ENCODE measurements at places on chromosomes 1 and 21. TPM values are rescaled to one million over a fixed set of nuclear protein-coding genes. Genes with fewer than 3 reads are reported as not detected.

MYBPH gene
- polyA plus RNA-seq = 0.09 TPM

RIMKLA gene
- not detected for polyA plus RNA-seq

CASQ2 gene
- polyA plus RNA-seq = not detected

G0S2 gene
- 4.7 TPM for polyA plus RNA-seq

SELE gene
- polyA plus RNA-seq = not detected

- DNase-seq = no peak
Measured at GRCh38 chr1:108634521-108634920, 26.4 kb downstream of the HENMT1 start.

GRCh38 chr1:153733970-153734369 is 6.1 kb downstream of the INTS3 start:
- DNase-seq = no peak

- DNase-seq = no peak
Measured at GRCh38 chr1:16440131-16440469, 424 bp upstream of the NECAP2 start.

DNA sequence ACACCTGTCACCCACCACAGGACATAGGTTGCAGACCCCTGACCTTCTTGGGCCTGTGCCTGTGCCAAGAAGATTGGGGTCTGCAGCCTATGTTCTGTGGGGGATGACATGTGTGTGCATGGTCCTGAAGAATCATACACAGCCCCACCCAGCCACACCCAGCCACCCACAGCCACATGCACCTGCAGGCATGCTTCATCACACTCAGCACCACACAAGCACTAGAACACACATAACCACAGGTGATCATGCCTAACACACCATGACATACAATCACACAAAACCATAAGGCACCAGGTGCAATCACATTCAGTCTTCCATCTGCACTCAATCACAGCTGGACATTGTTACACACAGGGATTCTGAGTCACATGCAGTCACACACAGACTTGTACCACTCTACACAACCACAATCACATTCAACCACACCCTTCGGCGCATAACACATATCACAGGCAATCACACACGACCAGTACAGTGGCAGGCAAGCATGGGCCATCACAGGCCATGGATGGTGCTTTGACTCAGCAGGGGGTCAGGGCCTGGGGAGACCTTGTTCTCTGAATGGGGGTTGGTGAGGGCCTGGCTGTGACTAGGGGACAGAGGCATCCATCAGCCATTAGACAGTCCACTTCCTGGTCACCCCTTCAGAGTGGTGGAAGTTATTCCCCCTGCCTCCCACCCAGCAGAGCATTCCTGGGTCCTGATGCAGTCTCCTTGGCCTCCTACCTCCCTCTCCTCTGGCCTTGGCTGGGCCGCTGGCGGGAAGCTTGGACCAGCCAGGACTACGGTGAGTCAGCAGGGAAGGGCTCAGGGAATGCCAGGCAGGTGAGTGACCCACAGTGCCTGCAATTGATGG is 44.3 kb upstream of the EPS8L3 start:
- DNase-seq = no peak

DNA sequence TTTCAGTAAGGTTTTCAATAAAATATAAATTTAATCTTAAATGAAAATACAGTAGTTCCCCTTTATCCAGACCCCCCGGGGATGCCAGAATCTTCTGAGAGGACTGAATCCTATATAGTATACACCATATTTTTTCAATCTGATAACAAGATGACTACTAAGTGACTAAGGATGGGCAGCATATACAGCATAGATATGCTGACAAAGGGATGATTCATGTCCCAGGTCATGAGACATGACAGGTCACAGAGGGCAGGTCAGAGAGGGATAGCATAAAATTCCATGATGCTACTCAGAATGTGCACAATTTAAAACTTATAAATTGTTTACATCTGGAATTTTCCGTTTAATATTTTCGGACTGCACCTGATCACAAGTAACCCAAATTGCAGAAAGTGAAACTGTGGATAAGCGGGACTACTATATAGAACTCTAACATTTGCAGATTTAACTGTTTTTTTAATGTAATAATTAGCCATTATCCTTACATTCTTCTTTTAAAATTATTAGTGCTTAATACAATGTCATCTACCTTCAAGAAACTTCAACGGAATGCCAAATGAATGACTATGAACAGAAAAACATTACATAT is 48.8 kb downstream of the LRRC40 start:
- no peak for DNase-seq

DNA sequence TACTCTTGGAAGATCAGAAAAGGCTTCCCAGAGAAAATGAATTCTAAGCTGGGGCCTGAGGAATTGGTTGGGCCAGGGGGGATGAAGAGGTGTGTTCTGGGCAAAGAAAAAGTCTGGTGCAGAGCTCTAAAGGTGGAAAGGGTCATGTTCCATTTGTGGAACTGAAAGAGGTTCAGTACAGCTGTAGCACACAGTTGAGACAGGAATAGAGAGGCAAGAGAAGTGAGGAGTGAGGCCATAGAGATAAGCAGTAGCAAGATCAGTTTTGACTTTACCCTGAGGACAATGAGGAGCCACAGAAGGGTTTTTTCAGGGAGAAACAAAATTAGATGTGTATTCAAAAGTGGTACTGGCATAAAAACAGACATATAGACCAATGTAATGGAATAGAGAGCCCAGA is 30.3 kb upstream of the MUTYH start:
- DNase-seq = no peak

DNA sequence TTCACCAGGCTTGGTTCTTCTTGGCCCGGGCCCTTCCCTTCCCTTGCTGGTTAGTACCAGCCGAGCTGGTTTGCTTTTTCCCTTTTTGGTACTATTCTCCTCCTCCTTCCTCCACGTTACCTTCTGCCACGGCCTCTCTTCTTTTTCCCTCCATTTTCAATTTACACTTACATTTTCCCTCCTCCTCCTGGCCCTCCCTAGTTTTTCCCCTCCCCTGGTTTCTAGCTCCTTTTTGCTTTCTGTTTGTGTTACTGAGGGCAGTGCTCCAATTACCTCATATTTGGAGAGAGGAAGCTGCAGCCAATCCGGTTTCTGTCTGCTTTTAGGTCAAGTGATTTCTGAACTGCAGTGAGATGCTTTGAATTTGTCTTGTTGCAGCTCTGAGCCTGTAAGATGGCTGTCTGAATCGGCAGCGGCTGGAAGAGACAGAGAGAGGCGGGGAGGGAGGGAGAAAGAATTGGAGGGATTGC is 63.7 kb downstream of the MACF1 start:
- peak; percentile 70 for DNase-seq

DNA sequence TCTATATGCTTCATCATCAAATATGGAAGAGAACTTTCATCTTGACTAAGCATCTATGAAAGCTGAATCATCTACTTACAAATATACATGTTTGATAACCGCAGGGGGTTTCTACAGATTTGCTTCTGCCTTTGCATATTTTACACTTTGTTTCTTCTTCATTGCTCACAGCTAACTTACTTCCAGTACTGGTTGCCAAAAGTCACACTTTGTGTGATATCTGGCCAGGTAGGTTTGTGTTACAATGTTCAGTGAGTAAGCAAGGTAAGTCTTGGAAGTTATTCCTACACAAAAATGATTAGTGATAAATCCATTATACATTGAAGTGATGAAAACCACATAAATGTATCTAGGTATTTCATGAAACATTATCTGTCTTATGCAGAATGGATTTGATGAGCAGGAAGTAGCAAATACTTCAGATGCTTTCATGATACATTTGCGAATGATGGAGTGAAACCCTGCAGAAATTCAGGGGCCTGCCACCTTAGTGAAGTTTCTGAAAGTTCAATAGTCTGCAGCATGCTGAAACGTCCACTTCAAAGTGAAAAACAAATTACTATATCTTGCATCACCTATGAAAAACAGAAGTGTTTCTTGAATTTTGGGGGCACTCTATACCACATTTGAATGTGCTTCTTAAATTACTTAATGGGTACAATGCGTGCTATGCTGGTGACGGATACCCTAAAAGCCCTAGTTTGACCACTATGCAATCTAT is 187.3 kb downstream of the ATP6V1G3 start:
- DNase-seq = no peak

- no peak for DNase-seq
Measured at GRCh38 chr1:18949686-18950400, 6.6 kb downstream of the IFFO2 start.

DNA sequence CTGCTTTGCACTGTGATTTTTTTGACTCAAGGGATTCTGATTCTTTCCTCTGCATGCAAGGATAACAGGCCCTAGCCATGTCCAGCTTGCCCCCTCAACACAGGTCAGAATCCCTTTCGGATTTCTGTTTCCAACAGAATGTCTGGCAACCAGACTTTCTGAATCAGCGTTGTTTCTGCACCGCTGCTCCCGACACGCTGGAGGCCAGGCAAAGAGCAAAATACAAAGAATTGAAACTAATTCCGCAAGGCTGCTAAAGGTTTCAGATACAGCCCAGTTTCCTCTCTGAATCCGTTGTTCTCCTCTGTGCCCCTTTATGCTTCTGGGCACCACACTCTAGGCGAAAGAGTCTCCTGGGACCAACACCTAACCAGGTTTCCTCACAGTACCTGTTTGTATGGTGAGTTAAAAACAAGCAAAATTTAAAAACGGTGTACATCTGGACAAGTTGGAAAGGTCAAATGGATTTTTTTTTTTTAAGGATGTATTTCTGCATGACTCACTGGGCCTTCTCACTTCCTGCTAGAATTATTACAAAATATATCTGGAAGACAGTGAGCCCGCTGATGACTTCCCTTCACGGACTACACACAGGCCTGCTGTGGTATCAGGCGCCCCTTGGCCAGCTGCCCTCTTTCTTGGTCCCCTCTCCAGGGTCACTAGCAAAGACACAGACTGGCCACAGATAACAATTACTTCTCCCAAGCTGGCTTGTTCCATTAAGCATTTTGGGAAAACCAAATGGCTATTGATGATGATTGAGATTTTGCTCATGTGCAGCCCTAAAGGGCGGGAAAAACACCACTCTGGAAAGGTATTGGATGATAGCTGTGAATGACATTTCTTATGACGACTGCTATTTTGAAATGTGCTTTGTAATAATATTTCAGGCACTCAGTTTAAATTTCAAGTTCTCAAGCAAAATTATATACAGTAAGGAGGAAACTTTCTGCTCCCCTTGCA is 118.3 kb downstream of the TGFB2 start:
- DNase-seq = no peak

DNA sequence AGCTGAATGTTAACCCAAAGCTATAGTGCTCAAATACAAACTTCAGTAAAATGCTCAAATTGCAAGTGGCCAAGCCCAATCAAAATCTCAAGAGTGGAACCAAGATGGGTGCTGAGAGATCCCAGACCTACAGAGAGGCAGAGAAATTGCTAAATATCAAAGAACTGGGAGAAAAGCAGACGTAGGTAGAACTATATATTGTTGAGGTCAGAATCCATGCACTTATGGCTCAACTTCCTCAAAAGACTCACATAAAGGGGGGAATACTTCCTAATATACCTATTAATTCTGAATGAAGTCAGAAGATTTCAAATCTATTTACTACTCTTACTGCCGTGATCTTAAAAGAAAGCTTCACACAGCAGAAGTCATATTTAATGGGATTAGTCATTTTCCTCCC is 65.2 kb downstream of the PUM1 start:
- no peak for DNase-seq

DNA sequence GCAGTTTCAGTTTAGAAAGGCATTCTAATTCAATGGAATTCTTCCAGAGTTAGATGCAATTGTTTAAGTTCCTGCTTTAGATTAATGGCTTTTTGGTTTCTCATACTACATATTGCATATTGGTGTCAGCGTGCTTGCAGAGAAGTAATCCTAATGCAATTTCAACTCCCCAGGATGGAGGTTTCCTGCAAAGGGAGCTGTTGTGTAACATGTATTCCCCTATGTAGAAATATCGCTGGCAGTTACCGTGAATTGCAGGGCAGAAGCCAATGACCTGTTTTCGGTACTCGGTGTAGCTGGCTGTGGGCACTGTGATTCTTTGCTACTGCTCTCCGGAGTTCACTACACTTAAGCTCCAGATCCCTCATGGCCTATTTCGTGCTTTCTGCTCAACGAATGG is 256.1 kb upstream of the PTBP2 start:
- DNase-seq = peak; percentile 70

GRCh38 chr1:46027788-46028573 is 104.4 kb downstream of the PIK3R3 start:
- no peak for DNase-seq

- DNase-seq = no peak
Measured at GRCh38 chr21:44556879-44557278, 1.7 kb downstream of the KRTAP10-3 start.

- DNase-seq = no peak
Measured at GRCh38 chr1:118918230-118918939, 69.8 kb downstream of the TBX15 start.
